ENCODE measurements at places on chromosomes 11 and 22.
A peak's percentile ranks its signal among the peaks of the same experiment; 100 is the strongest.

GRCh38 chr22:38422611-38423511 is 32.1 kb downstream of the KCNJ4 start:
- DNase-seq: peak; percentile 59

- no peak for DNase-seq
These were observed 300.9 kb downstream of the TENM4 start for GRCh38 chr11:79139900-79140299.

DNA sequence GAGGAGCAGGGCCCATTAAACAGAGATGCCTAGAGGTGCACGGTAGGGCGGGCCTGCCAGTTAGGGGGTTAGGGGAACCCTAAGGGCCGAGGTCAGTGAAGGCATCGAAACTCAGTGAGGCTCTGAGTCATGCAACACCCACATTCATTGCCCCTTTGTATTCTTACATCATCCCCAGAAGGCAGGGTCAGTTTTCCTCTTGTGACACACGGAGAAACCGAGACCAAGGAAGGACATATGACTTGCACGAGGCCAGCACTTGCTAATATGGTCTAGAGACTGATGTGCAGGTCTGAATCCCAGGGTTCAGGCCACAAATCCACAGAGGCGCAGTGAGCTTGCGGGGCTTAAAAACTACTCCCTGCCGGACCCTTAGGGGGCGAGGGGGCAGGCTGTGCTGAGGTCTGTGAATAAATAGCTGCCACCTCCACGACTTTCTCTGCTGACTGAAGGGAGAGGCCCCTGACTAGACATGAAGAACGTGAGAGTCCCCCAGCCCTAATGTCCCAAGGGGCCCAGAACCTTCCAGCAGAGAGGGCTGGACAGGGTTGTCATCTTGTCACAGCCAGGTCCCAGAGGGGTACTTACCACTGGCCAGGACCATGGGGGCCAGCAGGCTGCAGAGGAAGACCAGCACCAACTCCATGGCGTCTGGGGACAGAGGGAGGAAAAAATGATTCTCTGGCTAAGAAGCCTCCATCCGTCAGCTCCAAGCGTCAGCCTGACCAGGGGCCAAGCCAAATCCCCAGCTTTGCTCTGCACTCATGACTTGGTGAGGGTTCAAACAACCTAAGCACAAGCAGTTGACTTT is 17.8 kb upstream of the FXYD2 start:
- peak; percentile 29 for DNase-seq

- no peak for DNase-seq
These were observed 174.2 kb downstream of the BUD13 start for GRCh38 chr11:116598556-116598955.

GRCh38 chr11:100956351-100956750 is 173.3 kb downstream of the PGR start:
- no peak for DNase-seq

Data from H9 (cell line).